ENCODE measurements at places on chromosomes 1 and 21.

- no peak overlapping the region for H3K27ac ChIP-seq
- no peaks in the 10 kb centered on the region for H3K4me1 ChIP-seq
- no peak overlapping the region for H3K4me3 ChIP-seq
- no peaks in the 10 kb centered on the region for H3K27me3 ChIP-seq
- DNase-seq, result no peak
Observed at GRCh38 chr21:18318156-18318555, 73.5 kb downstream of the CHODL start.

- H3K36me3 ChIP-seq, result no peaks in the 10 kb centered on the region
- no peak for DNase-seq
- peaks cover 15% of the 10 kb centered on the region for H3K4me1 ChIP-seq
- no peak overlapping the region for H3K4me3 ChIP-seq
- no peak overlapping the region for H3K27ac ChIP-seq
Observed at GRCh38 chr1:1425426-1425752, 4.3 kb upstream of the ANKRD65 start.

- no peak overlapping the region for H3K27ac ChIP-seq
- no peaks in the 10 kb centered on the region for H3K27me3 ChIP-seq
- no peak for DNase-seq
Observed at GRCh38 chr1:153355445-153356071, 2.1 kb upstream of the S100A9 start.

DNA sequence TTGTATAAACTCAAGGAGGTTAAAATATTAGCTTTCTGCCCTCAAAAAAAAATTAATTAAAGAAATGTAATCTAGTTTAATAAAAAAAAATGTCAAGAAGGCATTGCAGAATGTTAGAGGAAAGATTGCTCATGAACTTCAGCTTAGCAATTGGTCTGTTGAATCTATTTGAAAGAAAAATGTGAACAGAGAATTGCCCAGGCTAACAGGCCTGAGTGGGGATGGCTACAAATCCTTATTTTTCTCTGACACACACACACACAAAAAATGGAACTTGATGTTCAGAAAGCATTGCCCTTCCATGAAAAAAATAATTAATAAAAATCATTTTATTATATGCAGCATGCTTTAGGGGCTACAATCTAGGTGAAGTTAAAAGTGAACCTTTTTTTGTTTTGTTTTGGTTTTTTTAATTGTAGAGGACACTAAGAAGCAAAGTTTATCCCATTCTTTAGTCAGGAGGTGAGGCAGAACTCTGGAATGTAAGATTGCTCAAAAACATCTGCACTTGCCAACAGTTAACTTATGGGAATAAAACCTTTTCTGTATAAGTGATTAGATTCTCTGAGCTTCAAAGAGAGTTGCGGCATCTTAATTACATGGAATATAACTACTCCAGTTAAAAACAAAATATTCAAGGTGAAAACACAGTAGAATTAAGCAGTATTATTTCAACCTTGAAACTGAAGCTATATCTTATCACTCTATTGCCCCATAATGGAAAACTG, 658.5 kb upstream of the ADGRL2 start:
- no peaks in the 10 kb centered on the region for H3K36me3 ChIP-seq
- DNase-seq, result no peak
- H3K27ac ChIP-seq, result no peak overlapping the region
- no peaks in the 10 kb centered on the region for H3K4me1 ChIP-seq
- H3K27me3 ChIP-seq, result no peaks in the 10 kb centered on the region

Measured in naive thymus-derived CD8-positive, alpha-beta T cell (primary cell).